ENCODE measurements at places on chromosomes 2 and 18. TPM values are rescaled to one million over a fixed set of nuclear protein-coding genes. Genes with fewer than 3 reads are reported as not detected.

DNA sequence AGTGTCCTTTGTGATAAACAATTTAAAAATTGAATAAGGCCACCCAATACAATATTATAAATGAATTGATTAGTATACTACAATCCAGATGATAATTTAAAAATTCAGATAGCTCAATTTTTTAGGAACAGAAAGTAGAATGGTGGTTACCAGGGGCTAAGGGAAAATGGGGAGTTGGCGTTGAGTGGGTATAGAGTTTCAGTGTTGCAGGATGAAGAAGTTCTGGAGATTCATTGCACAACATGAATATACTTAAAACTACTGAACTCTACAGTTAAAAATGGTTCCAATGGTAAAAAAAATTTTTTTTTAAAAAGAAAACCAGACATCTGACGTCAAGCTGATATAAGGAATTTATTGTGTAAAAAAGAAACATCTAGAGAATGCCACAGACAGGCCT is 20.9 kb downstream of the SLC39A6 start:
- DNase-seq = no peak

GRCh38 chr2:174516501-174517378 is 29.9 kb upstream of the GPR155 start:
- DNase-seq = no peak

DNA sequence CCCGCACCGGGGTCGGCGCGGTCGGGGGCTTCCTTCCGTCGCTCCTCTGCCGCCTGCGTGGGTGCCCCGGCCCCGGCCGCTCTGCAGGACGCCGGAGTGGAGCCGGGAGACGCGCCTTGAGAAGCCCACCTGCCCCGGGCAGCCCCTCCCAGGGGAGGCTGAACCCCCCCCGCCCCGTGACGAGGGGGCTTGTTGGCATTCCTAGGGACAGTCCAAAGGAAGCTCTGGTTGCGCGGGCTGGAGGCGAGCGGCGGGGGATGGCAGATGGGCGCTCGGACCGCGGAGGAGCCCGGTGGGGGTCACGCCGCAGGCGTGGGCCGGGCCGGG is 133.5 kb upstream of the MGAT5 start:
- no peak for DNase-seq

DNA sequence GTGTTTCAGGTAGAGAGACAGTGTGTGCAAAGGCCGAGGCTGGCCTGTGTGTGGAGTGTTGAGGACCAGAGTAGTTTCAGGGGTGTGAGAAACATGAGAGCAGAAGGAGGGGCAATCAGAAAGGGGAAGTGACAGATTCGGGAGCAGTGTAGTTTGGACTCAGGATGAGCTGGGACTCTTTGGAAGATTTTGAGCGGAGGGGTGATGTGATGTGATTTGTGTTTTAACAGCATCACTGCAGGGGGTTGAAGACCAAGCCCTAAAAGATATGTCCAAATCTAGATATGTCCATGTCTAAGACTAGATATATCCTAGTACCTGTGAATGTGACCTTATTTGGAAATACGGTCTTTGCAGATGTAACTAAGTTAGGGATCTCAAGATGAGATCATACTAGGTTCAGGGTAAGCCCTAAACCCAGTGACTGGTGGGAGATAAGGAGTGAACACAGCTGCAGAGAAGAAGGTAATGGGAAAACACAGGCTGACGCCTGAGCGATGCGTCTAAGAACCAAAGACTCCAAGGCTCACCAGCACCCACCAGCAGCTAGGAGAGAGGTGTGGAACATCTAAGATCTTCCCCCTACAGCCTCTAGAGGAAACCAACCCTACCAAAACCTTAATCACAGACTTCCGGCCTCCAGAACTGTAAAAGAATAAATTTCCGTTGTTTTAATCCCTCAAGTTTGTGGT is 38.5 kb upstream of the MYO3B start:
- no peak for DNase-seq

GRCh38 chr2:134148843-134149472 is 104.9 kb upstream of the MGAT5 start:
- no peak for DNase-seq

DNA sequence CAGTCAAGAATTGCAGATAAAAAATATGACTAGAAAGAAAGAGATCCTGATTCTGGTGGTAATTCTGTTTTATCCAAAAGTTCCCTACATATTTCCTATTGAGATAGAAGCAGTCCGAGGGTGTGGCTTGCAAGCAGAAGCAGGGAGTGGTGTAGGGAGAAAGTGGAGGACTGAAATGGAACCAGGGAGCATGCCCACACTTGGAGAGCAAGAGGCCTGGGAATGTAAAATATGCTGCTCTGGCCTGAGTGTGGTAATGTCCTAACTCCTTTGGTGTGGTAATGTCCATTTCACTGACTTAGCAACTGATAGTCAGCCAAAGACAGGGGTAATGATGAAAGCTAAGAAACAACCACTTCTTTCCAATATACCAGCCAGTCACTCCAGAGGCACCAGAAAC is 30.1 kb upstream of the FMNL2 start:
- no peak for DNase-seq

DNA sequence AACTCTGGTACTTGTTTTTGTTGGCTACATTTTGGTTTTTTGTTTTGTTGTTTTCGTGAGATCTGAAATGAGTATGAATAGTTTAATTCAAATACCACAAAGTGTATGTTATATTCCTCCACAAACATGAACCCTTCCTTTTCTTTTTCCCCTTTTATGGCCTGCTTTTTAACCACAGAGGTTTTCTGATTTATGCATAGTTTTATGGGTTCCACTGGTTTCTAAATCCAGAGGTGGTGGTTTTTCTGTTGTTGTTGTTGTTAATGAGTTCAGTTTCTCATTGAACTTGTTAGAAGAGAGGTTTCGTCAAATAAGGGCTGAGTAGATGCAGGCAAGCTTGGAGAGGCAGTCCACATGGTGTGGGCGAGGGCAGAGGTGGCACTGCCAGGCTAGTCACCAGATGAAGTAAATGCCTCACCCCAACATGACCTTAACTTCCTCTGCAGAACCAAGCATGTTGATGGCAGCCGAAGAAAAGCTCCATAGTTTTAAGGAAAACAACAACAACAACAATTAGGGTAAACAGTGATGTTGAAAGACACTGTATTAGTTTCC is 72.5 kb downstream of the RIF1 start:
- DNase-seq = no peak

GRCh38 chr2:48983551-48983950 is 170.8 kb downstream of the FSHR start:
- no peak for DNase-seq

DNA sequence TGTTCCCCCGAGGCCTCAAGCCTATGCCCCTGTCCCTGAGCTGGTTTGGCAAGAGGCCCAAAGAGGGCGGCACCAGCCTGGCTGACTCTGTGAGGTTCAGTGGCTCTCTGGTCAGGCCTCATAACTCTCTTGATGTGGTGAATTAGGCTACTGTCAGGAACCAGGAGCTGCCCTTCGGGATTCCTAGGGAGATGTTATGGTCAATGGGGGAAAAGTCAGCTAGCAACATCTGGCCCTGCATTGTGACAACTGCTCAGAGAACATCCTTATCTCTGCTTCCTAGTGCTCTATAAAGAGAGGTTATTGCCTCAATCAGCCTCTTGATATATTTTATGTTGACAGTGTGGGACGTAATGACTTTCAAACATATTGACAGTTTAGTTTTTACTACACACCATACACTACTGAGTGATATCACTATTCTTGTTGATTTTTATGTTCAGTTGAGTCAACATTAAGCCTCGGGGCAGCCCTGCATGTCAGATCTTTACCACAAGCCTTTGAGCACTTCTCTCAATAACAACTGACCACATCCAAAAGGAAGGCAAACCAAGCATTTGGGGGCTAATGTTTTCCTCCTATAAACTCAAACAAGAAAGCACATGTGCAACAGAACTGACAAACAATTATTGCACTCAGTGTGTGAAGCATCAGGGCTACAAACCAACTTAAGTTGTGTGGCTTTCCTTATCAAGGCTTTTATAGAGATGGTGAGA is 448.3 kb upstream of the SLC14A2 start:
- no peak for DNase-seq

GRCh38 chr2:160747501-160748170 is 254.0 kb upstream of the RBMS1 start:
- no peak for DNase-seq

DNA sequence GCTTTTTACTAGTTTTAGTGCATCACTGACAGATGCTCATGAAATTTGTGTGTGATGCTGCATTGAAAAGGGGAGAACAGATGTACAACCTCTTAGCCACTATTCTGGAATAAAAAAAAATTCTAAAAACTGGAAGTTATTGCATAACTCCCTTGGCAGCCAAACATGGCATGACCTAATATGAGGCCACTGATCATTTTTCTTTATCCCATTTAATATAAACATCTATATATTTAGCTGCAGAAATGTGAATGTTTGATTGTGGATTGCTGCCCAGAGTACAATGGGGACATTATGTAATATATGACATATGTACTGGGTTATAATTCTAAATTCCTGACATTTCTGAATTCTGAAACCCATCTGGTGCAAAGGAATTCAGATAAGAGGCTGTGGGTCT is 86.5 kb downstream of the CDCA7 start:
- no peak for DNase-seq

GRCh38 chr2:60882971-60883753 is 1.8 kb downstream of the REL start:
- DNase-seq = no peak

GRCh38 chr2:80073134-80073561 is 231.4 kb downstream of the LRRTM1 start:
- peak; percentile 55 for DNase-seq

DNA sequence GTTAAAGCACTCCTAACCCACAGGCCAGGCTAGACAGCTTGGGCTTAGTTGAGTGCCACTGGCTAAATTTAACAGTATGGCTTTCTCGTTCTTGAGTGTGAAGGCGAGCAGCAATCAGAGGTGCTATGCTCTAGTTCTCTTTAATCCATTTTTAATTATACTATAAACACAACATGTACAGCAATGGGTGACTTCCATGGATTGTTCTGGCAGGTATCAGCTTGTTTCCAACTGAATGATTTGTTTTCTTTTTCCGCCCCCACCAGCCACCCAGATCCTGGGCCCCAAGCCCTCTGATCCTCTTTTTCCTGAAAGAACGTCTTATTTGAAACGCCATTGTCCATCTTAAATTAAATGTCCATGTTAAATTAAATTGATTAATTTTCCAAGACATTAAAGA is 244.8 kb downstream of the IKZF2 start:
- DNase-seq = no peak

- no peak for DNase-seq
Observed at GRCh38 chr18:32386471-32386870, 84.2 kb downstream of the GAREM1 start.

- DNase-seq = no peak
Observed at GRCh38 chr2:18849841-18850578, 260.6 kb upstream of the NT5C1B start.

GRCh38 chr2:3180082-3180908 is 197.3 kb downstream of the EIPR1 start:
- no peak for DNase-seq

GRCh38 chr2:223560749-223561435 is 41.3 kb downstream of the SCG2 start:
- no peak for DNase-seq

- no peak for DNase-seq
Observed at GRCh38 chr18:33536904-33537303, 41.1 kb upstream of the ASXL3 start.

DNA sequence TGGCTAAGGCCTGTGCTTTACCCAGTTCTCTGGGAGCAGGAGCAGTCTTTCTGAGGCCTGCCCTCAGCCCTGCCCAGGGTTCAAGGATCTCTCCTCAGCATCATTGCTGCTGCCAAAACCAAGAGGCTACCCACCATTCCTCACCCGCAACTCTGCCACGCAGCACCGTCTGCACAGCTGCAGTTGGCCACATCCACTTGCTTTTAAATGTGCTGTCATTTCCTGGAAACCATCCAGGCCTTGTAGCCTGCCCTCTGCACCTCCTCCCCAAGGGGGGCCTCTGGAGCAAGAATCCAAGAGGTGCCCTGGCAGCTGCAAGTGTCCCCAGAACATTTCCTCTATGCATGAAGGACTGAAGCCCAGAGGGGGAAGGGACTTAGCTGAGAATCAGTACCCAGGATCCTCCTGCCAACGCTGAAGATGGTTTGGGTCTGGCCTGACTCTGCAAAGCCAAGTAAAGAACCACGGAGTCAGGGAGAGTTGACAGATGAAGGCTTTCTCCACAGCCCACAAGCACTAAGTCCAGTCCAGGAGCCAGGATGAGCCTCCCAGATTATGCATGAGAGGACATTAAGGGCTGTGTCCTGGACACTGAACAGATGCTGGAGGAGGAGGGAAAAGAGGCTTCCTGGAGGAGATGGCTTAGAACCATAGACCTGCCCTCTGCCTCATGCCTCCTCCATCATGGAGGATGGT is 14.9 kb downstream of the EMX1 start:
- no peak for DNase-seq

DNA sequence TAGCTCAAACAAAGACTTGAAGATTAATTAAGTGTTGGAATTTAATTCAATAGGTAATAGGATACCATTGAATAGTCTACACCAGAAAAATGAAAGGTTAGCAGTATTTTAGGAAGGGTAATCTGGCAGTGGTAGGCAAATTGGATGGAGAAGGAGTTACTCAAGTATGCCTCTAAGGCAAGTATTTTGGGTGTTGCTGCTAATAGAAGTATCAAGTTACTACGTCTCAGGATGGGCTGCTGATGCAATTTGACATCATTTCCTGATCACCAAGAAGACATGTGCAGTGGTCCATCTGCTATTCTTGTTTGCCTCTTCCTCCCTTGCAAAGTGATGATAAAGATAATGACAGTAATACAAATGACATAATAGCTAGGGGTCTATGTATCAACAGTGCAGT is 485.3 kb downstream of the TGIF1 start:
- no peak for DNase-seq

GRCh38 chr2:53200072-53200471 is 567.5 kb upstream of the CHAC2 start:
- DNase-seq = no peak

- DNase-seq = no peak
Observed at GRCh38 chr18:58390399-58390798, 238.5 kb downstream of the ALPK2 start.

- DNase-seq = no peak
Observed at GRCh38 chr2:7633566-7634153, 716.4 kb downstream of the RNF144A start.

- no peak for DNase-seq
Observed at GRCh38 chr2:190579915-190580846, 45.7 kb upstream of the NEMP2 start.

RAB6D gene
- polyA plus RNA-seq = 2.0 TPM

ACVR1 gene
- 34.3 TPM for polyA plus RNA-seq

NOL4 gene
- 3.5 TPM for polyA plus RNA-seq

UBR3 gene
- polyA plus RNA-seq = 37.3 TPM

UGT1A1 gene
- polyA plus RNA-seq = 0.13 TPM

LANCL1 gene
- polyA plus RNA-seq = 88.3 TPM

RAX gene
- not detected for polyA plus RNA-seq

ACKR3 gene
- 72.7 TPM for polyA plus RNA-seq

LYG1 gene
- 4.1 TPM for polyA plus RNA-seq

ZDBF2 gene
- 10.5 TPM for polyA plus RNA-seq
